ENCODE measurements at places on chromosomes 7 and 10.
A peak's percentile ranks its signal among the peaks of the same experiment; 100 is the strongest.

- no peak for DNase-seq
These were observed 1.8 kb upstream of the EFCAB10 start for GRCh38 chr7:105583061-105583460.

DNA sequence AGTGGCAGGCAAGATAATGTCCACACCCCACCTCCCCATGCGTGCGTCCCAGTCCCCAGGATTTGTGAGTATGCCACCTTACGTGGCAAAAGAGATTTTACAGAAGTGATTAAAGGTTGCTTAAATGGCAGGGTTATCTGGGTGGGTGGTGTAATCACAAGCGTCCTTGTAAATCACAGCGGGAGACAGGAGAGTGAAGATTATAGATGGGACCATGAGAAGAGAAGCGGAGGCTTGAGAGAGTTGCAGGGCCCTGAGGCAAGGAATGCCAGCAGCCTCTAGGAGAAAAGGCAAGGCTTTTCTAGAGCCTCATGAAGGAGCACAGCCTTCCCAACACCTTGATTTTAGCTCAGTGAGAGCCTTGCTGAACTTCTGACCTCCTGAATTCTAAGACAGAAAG lies 10.2 kb downstream of the ZRANB1 start:
- DNase-seq, result no peak

DNA sequence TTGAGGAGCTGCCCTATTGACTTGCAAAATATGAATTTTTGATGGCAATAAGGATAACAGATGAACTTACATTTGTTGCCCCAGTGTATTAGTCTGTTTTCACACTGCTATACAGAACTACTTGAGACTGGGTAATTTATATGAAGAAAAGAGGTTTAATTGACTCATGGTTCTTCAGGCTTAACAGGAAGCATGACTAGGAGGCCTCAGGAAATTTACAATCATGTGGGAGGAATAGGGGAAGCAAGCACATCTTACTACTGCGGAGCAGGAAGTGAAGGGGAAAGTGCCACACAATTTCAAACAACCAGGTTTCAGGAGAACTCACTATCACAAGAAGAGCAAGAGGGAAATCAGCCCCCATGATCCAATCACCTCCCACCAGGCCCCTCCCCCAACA lies 57.9 kb downstream of the ZNF22 start:
- DNase-seq, result no peak

GRCh38 chr7:133830081-133830480 lies 297.1 kb upstream of the LRGUK start:
- no peak for DNase-seq

GRCh38 chr10:49119746-49120145 lies 4.4 kb upstream of the VSTM4 start:
- no peak for DNase-seq

DNA sequence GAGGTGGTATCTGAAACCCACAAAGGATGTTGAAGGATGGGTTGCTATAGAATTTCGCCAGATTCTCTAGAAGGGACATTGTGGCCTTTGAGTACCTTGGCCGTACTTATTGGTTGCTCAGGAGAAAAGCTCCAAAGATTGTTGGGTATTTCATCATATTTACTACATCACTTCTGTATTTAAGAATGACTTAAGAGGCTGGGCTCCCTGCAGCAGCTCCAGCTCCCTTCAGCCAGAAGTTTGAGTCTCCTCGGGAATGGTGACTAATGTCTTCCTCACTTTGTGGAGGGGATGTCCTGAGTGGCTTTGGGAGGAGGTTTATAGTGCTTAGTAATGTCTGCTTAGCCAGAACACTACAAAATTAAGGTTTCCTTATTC lies 18.1 kb downstream of the MINDY4 start:
- DNase-seq, result no peak

DNA sequence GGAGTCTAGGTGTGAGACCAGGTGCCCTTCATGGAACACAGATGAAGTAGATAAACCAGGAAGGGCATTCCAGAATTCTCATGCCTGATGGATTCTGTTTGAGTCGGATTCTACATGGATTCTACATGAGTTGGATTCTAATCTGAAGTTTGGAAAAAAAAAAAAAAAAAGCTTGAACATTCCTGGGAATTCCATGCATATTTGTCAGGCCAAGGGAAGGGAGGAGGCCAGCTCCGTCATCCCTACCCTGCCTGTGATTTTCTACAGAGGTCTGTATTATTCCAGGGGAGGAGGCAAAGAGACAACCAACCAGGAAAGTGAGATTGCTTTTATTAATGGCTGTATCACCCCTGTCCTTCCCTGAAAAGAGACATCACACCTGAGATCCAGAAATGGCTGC lies 27.8 kb upstream of the EBLN1 start:
- DNase-seq, result no peak

GRCh38 chr7:22998519-22998896 lies 15.4 kb downstream of the HYCC1 start:
- peak; percentile 56 for DNase-seq

GRCh38 chr7:17139081-17139480 lies 159.4 kb upstream of the AHR start:
- no peak for DNase-seq

DNA sequence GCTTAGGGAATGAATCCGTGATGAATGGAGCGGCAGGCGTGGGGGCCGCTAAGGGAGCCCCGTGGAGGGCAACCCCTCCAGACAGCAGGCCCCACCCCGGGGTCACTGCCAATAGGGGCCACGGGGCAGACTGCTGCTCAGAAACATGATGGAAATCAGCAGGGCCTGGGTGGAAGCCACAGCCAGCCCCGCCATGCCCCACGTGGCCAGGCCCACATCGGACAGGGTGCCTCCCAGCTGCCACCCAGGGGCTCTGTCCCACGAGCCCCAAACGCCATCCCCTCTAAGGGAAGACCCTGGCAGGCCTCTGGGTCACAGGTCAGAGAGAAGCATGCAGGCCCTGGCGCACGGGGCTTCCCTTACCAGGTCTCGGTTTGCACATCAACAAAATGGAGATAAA lies 28.4 kb downstream of the TNRC18 start:
- DNase-seq, result no peak

DNA sequence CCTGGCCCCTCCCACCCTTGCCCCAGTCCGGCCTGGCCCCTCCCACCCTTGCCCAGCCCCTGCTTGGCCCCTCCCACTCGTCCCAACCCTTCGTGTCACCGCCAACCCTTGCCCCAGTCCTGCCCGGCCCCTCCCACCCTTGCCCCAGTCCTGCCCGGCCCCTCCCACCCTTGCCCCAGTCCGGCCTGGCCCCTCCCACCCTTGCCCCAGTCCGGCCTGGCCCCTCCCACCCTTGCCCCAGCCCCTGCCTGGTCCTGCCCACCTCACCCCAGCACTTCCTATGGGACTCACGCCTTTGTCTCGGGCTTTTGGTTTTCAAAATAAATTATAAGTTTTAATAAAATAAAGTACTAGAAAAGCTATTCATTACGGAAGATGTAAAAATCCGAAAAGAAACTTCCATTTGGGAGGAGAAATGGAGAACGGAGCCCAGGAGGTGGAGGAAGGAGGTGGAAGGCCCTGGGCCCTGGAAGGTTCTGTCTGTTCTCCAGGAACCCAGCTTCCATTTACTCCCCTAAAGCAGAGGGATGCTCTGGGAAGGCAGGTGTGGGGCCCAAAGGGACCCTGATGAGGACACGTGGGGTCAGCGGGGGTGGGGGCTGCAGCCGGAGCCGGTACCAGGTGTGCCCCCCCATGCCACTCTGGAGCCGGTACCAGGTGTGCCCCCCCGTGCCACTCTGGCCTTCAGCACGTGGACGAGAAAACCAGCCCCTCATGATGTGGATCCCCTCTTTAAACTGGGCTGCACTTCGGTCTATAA lies 52.2 kb downstream of the PWWP2B start:
- DNase-seq, result no peak

- DNase-seq, result no peak
These were observed 190.0 kb downstream of the KCND2 start for GRCh38 chr7:120462991-120463390.

- DNase-seq, result no peak
These were observed 134.7 kb downstream of the MGMT start for GRCh38 chr10:129601737-129602136.

GRCh38 chr7:111006040-111006439 lies 84.9 kb upstream of the LRRN3 start:
- DNase-seq, result no peak

DNA sequence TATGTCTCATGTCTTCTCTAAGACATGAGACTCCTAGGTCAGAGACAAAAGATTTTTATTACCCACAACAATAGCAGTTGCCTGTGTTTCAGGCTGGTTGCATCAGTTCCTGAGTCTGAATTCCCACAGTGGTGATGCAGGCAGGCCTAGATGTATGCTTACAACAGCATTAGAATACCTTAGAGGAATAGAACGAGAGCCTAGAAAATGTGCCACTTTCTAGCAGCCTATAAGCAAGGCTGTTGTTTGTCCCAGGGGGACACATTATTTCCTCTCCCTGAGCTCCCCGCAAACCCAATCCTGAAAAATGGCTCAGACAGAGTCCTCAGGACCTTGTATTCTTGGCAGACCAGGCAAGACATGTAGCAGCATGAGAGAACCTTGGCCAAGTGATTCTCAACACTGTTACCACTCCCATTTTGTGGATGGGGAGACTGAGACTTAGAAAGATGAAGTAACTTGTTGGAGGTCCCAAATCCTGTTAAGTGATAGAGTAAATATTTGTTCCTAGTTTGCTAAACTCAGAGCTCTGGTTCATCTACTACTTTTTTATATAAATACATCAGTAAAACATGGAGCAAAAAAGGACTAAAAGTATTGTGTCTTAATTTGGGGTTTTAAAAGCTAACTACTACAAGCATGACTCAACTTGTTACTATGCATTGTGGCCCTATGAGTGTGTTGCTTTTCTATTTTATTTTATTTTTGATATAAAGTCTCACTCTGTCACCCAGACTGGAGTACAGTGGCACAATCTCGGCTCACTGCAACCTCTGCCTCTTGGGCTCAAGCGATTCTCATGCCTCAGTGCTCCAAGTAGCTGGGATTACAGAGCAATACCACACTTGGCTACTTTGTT lies 14.2 kb downstream of the VTI1A start:
- DNase-seq, result no peak

GRCh38 chr10:121596689-121597503 lies 1.3 kb downstream of the FGFR2 start:
- peak; percentile 18 for DNase-seq

GRCh38 chr10:129969184-129969910 lies 5.3 kb upstream of the EBF3 start:
- DNase-seq, result no peak

DNA sequence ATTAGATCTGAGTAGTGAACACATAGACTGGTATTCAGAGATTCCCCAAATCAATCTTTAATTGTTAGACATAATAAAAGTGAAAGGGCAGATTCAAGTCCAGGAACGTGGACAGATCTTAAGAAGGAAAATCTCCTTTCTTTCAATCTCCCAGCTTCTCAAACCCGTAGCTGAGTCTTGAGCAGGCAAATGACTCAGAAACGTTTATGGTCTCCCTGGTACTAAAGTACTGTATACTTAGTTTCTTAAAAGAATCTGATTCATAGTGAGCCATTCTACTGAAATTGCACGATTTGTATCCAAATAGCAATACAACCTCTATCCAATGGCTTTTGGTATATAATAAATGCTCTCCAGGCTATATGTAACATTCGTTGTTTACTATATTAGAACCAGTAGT lies 140.4 kb upstream of the RHEB start:
- DNase-seq, result no peak

DNA sequence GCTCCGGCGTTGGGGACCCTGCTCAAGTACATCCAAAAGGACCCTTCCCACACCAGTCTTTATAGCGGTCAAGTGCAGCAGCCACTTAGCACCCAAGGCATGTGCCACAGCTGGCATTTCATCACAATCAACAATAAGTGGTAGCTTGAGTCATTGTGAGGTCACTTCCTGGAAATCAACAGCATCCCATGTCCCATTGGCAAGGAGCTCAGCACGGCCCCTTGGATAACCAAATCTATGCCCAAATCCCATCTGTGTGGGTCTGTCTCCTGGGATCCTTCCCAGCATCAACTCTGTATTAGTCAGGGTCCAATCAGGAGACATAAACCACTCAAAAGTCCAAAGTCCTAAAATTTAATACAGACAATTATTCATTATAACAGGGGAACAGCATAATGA lies 27.1 kb downstream of the MDH2 start:
- DNase-seq, result no peak

DNA sequence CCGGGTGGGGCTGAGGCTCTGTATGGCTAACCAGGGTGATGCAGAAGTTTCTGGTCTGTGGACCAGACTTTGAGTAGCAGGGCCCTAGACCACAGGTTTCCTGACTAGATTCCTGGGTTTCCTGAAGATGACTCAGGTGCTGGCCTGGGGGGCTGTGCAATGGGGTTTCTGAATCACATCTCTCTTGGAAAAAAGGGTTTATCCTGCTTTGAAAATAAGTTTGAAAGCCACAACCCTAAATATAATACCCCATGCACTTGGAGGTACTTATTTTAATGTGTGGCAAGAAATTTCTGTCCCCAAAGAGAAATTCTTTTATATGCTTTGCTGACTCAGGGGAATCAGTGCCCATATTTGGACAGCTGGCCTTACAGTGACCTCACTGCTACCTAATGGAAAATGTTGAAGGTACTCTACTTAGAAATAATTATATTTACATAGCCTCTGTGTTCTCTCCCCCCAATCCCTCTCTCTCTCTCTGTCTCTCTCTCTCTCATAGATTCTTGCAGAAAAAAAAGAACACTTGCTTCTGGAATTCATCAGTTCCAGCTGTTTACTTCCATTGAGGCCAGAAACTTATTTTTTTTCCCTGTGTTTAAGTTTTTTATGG lies 184.4 kb upstream of the LYZL2 start:
- no peak for DNase-seq

GRCh38 chr7:11946794-11947193 lies 114.8 kb upstream of the THSD7A start:
- no peak for DNase-seq

DNA sequence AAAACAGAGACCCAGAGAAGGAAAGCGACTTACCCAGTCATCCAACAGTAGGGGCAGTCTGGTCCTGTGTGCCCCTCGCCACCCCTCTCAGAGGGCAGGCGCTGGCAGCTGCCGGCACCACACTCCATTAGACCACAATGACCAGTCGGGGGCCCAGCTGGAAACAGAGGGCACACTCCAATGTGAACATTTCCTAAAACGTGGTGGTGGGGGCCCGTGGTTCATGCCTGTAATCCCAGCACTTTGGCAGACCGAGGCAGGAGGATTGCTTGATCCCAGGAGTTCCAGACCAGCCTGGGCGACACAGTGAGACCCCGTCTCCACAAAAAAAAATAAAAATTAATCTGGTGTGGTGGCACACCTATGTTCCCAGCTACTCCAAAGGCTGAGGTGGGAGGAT lies 912 bp upstream of the OAT start:
- DNase-seq, result no peak

- no peak for DNase-seq
These were observed 119.8 kb downstream of the ZNF736 start for GRCh38 chr7:64433590-64433989.

DNA sequence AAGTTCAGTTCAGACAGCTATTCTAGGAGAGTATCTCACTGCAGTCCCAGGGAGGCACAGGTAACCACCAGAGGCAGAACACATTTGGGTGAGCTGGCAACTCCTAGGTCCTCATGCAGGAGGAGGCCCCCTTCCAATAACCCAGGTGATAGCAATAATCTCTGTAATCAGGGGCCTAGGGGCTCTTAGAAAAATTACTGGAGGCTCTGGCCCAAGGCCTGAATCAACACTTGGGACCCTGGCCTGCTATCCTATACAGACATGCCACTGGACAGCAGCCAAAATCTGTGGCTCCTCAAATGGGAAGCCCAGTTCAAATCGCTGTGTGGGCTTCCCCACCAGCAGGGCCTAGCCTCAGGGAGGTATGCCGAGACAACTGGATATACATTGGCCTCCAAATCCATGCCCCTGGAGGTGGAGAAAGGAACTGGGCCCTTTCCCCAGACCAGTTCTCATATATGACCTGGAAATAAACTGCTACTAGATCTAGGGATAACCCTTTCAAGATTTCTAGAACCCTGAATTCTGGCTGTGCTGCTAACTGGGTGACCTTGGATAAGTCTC lies 1.6 kb downstream of the AVPI1 start:
- no peak for DNase-seq

All from NCI-H2171 (cell line).